ENCODE measurements at places on chromosomes 4 and X. TPM values are rescaled to one million over a fixed set of nuclear protein-coding genes. Genes with fewer than 3 reads are reported as not detected.

The RASL11B gene
- total RNA-seq = not detected

The ARAF gene
- total RNA-seq = 14.7 TPM

The SFRP2 gene
- not detected for total RNA-seq

The AR gene
- total RNA-seq = 10.4 TPM

The KCND1 gene
- 0.56 TPM for total RNA-seq

The SLC2A9 gene
- 2.6 TPM for total RNA-seq

The SASH3 gene
- total RNA-seq = not detected

The PAGE5 gene
- not detected for total RNA-seq

The RAI2 gene
- 1.6 TPM for total RNA-seq

The HMX1 gene
- not detected for total RNA-seq

The GDI1 gene
- total RNA-seq = 111 TPM

The LIMCH1 gene
- 58.1 TPM for total RNA-seq

The LEF1 gene
- total RNA-seq = 0.13 TPM

The AKAP14 gene
- not detected for total RNA-seq

The MTNR1A gene
- total RNA-seq = not detected

The ANXA10 gene
- 6.5 TPM for total RNA-seq

The FRG2 gene
- total RNA-seq = not detected

The CTAG1A gene
- not detected for total RNA-seq

The SRPX gene
- total RNA-seq = 65.0 TPM

The AIMP1 gene
- total RNA-seq = 29.3 TPM

The RHOXF2 gene
- total RNA-seq = not detected

The FAM53A gene
- 1.3 TPM for total RNA-seq

The IRF2 gene
- total RNA-seq = 20.5 TPM

The GUCY1B1 gene
- 5.5 TPM for total RNA-seq

The CLDN34 gene
- not detected for total RNA-seq

The CPZ gene
- total RNA-seq = 1.7 TPM

The CNKSR2 gene
- 2.9 TPM for total RNA-seq

The GCNA gene
- total RNA-seq = 2.7 TPM

The DKK2 gene
- 0.66 TPM for total RNA-seq

The UTP14A gene
- total RNA-seq = 21.3 TPM

The TMEM144 gene
- total RNA-seq = 4.4 TPM

The XAGE2 gene
- not detected for total RNA-seq

The LRPAP1 gene
- 134 TPM for total RNA-seq

The SLC10A7 gene
- total RNA-seq = 8.3 TPM

The PGAM4 gene
- not detected for total RNA-seq

The GRPR gene
- total RNA-seq = 0.13 TPM
